ENCODE measurements at places on chromosomes 3 and 15. TPM values are rescaled to one million over a fixed set of nuclear protein-coding genes. Genes with fewer than 3 reads are reported as not detected.

Gene TRIM42
- total RNA-seq: not detected

- DNase-seq: no peak
Measured at GRCh38 chr3:154217671-154218070, 96.5 kb downstream of the ARHGEF26 start.

Gene ACP3
- 3.3 TPM for total RNA-seq

DNA sequence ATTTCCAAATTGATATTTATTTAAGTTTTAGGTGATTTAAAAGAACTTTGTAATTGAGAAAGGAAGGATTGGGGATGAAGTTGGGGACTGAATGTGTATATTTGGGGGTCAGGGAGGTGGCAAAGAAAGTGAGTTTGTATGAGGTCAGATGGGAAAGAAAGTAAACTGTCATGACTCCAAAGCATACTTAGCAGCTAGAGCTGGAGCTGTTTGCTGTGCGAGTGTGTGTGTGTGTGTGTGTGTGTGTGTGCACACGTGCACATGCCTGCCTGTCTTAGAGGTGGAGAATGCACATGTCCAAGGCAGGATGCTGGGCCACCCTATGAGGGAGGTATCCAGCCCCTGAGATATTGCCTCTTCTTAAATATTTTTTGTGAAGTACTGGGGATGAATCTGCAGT is 21.0 kb downstream of the BOC start:
- no peak for DNase-seq

DNA sequence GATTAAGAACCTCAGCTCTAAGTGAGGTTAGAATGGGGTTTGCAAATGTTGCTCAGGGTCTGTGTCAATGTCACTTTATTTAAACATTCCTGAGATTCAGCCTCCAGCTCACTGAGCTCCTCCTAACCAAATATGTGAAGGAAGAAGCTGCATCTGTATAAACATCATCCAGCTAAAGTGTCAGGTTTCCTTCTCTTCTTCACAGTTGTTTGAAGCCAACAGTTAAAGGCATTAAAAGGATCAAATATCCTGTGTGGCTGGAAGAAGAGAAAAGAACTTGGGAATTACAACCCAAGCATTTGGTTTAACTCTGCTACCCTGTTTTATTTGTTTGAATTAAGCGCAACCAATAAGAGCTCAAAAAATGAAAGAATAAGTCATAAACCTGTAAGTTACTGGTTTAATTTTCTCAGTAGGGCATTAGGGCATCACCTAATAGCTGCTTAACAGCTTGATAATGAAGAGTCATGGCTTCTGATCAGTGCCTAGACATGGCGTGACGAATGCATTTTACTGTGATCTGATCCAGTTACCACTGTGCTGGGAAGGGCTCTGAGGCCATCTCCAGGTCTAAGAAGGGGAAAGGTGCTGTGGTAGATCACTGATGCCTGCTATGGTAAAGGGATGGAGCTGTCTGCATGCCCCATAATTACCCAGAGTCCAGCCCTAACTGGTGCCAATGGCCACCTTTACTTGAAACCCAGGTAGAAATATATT is 165.7 kb upstream of the TSC22D2 start:
- DNase-seq: no peak

- DNase-seq: no peak
Measured at GRCh38 chr15:92205255-92205739, 188.4 kb upstream of the ST8SIA2 start.

GRCh38 chr3:164351131-164351530 is 727.2 kb downstream of the SI start:
- DNase-seq: no peak

GRCh38 chr15:77980098-77980497 is 97.4 kb downstream of the TBC1D2B start:
- DNase-seq: no peak

- no peak for DNase-seq
Measured at GRCh38 chr3:62329971-62330370, 43.4 kb downstream of the FEZF2 start.

DNA sequence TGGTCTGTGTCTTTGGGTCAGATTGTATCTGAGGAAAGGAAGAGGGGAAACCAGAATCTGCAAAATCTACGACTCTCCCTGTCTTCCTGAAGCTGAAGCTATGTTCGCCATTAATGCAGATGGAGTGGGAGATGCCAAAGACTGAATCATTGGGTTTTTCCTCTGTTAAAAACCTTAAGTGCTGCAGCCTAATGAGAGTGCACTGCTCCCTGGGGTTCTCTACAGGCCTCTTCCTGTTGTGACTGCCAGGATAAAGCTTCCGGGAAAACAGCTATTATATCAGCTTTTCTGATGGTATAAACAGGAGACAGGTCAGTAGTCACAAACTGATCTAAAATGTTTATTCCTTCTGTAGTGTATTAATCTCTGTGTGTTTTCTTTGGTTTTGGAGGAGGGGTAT is 24.0 kb downstream of the RMDN3 start:
- no peak for DNase-seq

- DNase-seq: no peak
Measured at GRCh38 chr3:67937498-67938118, 283.2 kb upstream of the SUCLG2 start.

- no peak for DNase-seq
Measured at GRCh38 chr3:194369522-194370279, at the start of gene LRRC15. Gene LRRC15, minus strand, starts transcription at chr3:194369743. Its CDS starts 8,700 bp downstream, at chr3:194361043.

DNA sequence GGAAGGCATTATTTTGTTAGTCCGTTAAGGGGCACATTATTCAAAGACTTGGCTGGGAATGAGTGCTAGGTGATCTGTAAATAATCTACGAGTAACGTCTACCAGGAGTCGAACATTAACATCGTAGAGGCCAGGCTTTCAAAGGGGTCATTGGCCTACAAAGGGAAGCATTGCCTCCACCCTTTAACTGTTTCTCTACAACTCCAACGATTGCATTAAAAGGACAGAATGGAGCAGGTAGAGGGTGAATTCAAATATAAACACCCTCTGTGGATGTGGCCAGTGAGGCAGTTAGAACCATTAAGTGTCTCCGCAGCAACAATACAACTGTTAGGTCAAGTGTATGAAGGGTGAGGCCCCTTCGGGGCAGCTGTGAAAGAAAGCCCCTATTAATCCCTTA is 126.0 kb upstream of the LMOD3 start:
- no peak for DNase-seq

DNA sequence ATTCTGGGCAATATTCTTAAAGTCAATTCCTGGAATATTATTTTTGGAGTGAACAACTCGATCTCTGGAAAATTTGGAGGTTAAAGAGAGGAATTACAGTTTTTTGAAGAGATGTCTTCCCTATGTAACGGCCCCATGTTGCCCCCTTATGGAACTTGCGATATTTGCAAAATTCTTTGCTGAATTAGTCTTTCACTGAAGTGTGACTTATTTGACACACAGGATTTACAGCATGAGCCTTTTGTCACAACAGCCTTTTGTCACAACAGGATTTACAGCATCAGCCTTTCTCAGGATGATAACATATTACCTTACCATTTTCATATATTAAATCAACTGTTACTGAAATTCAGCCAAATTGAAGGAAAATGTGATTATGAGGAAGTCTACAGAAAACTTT is 37.8 kb upstream of the SPTSSB start:
- DNase-seq: no peak

GRCh38 chr3:15309662-15310335 is 22.6 kb downstream of the SH3BP5 start:
- DNase-seq: no peak

Gene LSG1
- 24.9 TPM for total RNA-seq

GRCh38 chr3:140391061-140391460 is 286.8 kb upstream of the TRIM42 start:
- no peak for DNase-seq

Gene HDC
- total RNA-seq: 0.66 TPM

Gene LAMB2
- 636 TPM for total RNA-seq

- DNase-seq: no peak
Measured at GRCh38 chr3:106114848-106115247, 246.0 kb upstream of the CBLB start.

- DNase-seq: no peak
Measured at GRCh38 chr15:74782259-74783071, 585 bp downstream of the CSK start.

Gene FAM3D
- not detected for total RNA-seq

All from tibial nerve (tissue), 4 donors.